H54 (cell line): ENCODE measurements at places on chromosomes 5 and 9.
A peak's percentile ranks its signal among the peaks of the same experiment; 100 is the strongest.

- no peak for DNase-seq
Measured at GRCh38 chr9:38677660-38678303, 42.2 kb downstream of the FAM240B start.

DNA sequence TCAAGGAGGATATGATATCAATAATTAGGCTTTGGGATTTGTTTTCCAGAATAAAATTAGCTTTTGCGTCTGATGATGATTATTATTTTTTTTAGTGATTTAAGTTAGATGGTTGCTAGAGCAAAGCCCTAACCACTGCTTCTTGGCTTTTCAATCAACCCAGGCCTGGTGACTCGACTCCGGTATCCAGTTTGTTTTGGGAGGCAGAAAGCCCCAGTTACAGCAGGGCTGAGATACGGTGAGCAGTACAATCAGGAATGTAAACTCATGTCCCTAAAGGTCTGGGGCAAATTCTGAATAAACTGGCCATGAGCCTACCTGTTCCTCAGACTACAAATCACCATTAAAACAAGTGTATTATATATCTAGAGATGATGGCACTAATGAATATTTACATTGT lies 24.4 kb upstream of the CYFIP2 start:
- DNase-seq, result no peak

DNA sequence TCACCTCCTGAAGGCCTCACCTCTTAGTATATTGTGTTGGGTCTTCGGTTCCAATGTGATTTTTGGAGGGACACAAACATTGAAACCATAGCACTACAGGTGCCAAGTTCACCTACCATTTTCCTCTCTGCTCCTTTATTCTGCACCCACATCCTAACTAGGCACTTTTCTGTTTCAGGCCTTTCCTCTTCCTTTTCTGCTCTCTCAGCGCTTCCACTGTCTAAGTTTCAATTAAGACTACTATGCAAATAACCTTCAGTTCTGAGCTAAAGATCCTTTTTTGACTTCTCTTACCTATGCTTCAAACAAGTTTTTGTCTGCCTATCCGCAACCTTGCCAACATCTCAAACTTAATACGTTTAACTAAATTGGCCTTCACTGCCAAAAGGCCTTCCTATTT lies 25.4 kb upstream of the ZFYVE16 start:
- no peak for DNase-seq

DNA sequence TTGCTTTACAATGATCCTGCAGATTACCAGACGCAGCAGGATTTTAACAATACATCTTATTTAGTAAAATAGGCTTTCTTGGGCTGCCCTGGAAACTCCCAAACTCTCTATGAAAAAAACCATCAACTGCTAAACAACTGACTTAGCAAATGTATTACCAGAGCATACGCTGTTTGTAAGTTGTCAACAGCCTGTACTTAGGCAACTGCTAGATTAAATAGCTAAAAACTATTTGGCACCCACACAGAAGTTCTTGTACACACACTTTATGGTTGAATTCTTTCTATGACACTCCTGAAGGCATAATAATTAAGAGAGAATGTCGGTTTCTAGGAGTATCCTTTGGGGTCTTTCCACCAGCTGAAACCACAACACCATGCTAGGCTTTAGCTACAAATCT lies 123.9 kb downstream of the FBXO38 start:
- DNase-seq, result no peak

DNA sequence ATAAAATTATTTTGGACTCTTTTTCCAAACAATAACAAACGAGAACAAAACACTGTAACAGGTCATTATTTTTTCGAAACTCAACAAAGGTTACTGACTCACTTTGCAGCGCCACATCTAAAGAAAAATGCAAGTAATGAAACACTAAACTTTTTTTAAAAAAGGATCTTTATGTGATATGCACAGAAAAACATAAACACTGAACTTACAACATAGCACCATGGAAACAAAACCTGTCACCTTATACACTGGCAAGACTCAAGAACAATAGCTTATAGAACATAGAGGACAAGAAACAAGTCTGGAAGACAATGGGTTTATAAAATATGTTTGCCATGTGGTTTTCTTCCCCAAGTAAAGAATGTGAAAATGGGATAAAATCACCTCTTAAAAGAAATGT lies 85.2 kb downstream of the AUH start:
- no peak for DNase-seq

GRCh38 chr5:40627706-40628105 lies 52.0 kb upstream of the PTGER4 start:
- no peak for DNase-seq

GRCh38 chr9:29129763-29130162 lies 1556.5 kb upstream of the C9orf72 start:
- DNase-seq, result no peak

GRCh38 chr9:36150574-36151315 lies 14.2 kb downstream of the GLIPR2 start:
- DNase-seq, result no peak

- no peak for DNase-seq
Measured at GRCh38 chr5:132661231-132662003, 3.4 kb downstream of the IL13 start.

GRCh38 chr5:95272316-95272929 lies 12.5 kb downstream of the MCTP1 start:
- no peak for DNase-seq

- no peak for DNase-seq
Measured at GRCh38 chr5:135174315-135175096, 140.5 kb upstream of the PITX1 start.

DNA sequence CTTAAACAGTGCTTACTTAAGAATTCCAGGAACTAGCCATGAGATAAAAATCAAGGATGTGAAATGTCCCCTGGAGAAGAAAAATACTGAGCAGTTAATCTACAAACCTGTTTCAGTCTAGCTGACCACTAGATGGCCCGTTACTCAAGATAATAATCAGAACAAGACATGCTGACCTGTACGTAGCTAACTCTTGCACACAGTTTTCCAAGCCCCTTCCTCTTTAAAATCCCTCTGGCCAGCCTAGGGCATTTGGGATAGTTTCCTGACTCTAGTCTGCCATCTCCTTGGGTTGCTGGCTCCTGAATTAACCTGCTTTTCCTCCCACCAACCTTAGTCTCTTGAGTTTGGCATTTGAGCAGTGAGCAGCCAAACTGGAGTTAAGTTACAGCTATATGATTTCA lies 59.2 kb upstream of the TRAF1 start:
- peak; percentile 28 for DNase-seq

- no peak for DNase-seq
Measured at GRCh38 chr5:126926187-126926586, 104.2 kb downstream of the MARCHF3 start.

DNA sequence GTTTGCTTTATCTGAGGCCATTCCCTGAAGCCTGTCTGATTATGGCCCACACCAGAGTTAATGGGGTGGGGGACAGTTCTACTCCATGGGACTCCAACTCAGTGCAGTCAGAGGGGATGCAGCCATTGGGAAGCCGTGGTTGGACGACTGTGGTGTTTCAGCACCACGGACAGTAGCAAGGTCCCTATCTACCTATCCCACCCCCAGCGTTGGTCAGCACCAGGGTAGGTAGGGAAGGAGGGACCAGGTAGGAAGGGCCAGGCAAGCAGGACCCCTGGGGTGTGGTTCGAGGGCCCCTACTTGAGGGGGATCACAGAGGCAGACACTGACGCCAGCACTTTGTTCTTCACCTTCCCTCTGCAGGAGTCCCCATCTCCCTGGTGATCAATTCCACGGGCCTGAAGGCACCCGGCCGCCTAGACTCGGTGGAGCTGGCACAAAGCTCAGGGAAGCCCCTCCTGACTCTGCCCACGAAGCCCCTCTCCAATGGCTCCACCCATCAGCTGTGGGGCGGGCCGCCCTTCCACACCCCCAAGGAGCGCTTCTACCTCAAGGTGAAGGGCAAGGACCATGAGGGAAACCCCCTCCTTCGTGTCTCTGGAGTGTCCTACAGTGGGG lies 33.2 kb downstream of the HMCN2 start:
- no peak for DNase-seq

- no peak for DNase-seq
Measured at GRCh38 chr9:131320031-131320685, 30.6 kb downstream of the PLPP7 start.

- DNase-seq, result no peak
Measured at GRCh38 chr5:134131578-134132350, 17.3 kb downstream of the TCF7 start.

- no peak for DNase-seq
Measured at GRCh38 chr5:119358901-119359603, 3.2 kb downstream of the TNFAIP8 start.

GRCh38 chr5:133123297-133123696 lies 71.5 kb downstream of the HSPA4 start:
- no peak for DNase-seq

DNA sequence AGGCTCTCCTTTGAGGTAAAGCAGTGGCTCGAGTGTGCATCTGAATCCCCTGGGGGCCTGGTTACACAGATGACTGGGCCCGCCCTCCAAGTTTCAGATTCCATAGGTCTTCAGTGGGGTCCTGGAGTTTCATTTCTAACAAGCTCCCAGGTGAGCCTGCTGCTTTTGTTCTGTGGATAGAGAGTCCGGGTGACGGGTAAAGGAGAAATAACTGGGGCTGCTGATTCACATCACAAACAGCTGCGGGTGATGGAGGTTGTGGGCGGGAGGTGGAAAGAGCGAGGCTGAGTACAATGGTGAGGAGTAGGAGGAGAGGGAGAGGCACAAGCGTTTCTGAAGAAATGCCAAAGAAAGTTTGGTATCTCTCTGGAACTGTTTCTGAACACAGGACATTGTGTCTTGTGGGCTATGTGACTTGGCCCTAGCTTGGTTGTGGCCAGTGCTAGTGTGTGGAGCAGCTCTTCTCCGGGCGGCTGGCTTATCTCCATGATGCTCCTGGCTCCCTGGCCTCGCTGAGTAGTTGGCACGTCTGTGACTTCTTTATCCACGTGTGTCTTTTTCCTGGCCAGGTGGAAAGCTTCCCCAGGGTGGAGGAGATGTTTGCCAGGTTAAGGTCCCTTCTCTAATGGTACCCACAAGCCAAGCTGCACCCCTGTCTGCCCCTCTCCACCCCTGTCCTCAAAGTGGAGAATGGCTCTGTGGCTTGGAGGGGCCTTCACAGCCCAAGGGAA lies 61.7 kb downstream of the HSPA4 start:
- DNase-seq, result peak; percentile 56

- DNase-seq, result no peak
Measured at GRCh38 chr5:81232464-81233079, 550 bp upstream of the CKMT2 start.

- DNase-seq, result no peak
Measured at GRCh38 chr5:4348423-4348822, 752.8 kb downstream of the IRX1 start.

- no peak for DNase-seq
Measured at GRCh38 chr5:67246108-67246507, 49.5 kb upstream of the CD180 start.

GRCh38 chr5:1315018-1315708 lies 20.3 kb upstream of the TERT start:
- no peak for DNase-seq

DNA sequence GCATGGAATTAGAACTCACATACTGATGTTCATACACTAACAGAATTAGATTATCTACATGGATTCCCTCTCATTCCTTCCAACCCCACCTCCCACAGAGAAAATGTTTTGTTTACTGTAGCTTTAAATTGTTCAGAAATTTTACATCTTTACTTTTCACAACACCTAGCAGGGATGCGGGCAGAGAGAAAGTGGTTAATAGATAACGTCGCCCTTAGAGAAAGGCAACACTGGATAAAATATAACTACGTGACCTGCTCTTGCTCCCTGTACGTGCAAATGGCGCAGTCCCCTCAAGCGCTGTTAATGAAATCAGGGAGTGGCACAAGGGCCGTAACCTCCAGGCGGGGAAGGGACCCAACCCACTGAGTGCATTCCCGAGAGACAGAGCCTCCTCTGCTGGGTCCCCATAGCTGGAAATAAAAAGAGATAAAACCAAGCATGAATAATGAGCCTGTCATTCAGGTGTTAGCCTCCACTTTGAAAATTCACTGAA lies 125.3 kb upstream of the DAPK1 start:
- DNase-seq, result no peak

GRCh38 chr5:42952578-42952974 lies 87.5 kb downstream of the ANXA2R start:
- no peak for DNase-seq

DNA sequence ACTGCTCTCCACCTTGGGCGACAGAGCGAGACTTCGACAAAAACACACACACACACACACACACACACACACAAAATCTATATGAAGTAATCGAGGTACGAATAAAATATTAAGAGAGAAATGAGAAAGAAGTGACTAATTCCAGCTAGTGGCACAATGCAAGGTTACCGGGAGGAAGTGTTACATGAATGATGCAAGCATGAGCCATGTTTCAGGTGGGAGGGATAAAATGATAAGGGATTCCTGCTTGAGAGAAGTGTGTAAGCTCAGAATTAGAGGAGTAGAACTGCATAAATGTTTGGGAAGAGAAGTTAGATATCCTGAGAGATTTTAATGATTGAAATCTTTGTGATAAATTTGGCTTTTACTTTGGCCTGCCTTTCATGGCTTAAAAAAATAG lies 18.8 kb downstream of the HAPLN1 start:
- no peak for DNase-seq

- DNase-seq, result no peak
Measured at GRCh38 chr5:150215979-150216944, 26.4 kb downstream of the SLC6A7 start.

DNA sequence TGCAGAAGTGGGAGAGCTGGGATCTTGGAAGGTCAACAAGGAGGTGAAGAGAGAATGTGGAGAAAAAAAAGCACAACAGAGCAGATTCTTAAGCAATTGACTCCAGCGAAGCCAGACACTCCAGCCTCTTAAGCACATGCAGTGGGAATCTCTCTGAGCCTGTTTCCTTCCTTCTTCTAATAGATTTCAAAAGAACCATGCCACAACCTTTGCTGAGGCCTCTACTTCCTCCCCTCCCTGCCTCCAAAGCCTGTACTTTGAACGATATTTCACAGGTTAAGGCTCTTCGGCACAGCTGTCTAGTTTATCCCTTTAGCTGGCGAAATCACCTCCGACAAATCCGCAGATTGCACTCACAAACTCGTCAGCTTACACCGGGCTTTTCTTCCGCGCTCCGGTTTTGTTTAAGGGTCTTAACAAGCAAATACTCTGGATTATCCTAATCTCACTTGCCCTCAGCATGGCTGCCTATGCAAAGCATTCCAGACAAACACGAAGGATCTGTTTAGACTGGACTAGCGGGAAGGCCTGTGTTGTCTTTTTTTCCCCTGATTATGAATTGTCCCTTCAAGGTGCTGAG lies 211.6 kb upstream of the PANK3 start:
- DNase-seq, result no peak
